ENCODE measurements at places on chromosomes 4 and X.

DNA sequence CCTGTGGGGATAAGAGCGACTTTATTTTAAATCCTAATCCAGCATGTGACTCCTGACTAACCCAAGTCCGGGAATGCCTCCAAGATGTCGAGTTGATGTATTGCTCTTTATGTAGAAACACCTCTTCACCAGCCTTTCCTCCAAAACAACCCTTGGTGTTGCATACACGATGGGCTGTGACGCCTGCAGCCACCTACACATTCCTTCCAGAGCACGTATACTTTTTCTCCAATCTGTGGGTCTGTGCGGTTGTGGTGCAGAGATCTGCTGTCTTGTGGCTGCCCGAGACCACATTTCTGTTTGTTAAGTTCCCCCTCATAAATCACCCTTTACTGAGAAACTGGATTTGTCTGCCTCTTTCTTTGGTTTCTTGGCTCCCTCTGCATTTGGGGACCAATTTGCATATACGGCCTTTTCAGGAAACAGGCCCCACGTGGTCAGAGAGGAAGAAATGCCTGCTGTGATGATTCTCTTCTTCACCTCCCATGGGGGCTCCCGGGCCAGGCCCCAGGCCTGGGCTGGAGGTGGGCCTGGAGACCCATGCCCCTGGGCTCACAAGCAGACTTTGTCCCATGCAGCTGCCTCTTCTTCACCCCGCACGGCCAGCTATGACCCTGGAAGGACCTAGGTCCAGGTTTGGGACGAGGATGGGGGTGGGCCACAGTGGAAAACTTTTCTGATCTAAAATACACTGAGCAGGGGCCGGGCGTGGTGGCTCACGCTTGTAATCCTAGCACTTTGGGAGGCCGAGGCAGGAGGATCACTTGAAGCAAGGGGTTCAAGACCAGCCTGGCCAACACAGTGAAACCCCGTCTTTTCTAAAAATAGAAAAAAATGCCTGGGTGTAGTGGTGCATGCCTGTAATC, 21.4 kb upstream of the AFAP1 start:
- peak; percentile 58 for DNase-seq

DNA sequence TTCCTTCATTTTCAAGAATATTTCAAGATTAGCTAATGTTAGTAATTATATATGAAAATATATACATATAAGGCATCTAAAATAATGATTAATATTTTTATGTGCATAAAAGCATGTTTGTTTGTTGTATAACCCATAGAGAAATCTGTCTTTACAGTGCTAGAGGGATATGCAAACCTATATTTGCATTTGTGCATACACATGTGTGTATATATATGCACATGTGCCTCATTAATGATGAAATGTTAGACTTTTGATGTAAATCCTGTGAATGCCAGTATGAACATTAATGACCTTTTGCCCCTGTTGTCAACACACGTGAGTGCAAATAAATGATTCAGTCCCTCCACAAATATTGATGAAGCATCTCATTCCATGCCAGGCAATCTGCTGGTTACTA, 197.9 kb downstream of the ARHGAP10 start:
- no peak for DNase-seq

- DNase-seq: no peak
Observed at GRCh38 chrX:45710081-45710801, 509.6 kb upstream of the DIPK2B start.

GRCh38 chr4:1154126-1154522, 18.3 kb downstream of the SPON2 start:
- no peak for DNase-seq

DNA sequence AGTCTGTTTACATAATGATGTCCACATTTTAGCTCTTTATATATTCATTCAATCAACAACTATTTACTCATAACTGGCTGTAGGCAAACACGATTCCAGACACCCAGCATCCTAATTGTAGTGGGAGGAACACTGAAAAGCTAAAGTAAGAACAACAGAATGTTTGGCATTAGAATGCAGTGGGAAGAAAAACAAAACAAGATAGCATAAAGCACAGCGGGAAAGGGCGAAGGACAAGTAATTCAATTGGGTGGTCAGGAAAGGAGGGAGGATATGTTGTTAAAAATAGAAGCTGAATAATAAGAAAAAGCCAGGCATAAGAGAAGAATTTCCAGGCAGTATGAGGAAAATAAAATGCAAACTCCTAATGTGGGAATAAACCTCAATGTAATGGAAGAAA, 189.5 kb upstream of the FAT4 start:
- no peak for DNase-seq

- no peak for DNase-seq
Observed at GRCh38 chr4:153241970-153242838, 38.0 kb downstream of the TRIM2 start.

DNA sequence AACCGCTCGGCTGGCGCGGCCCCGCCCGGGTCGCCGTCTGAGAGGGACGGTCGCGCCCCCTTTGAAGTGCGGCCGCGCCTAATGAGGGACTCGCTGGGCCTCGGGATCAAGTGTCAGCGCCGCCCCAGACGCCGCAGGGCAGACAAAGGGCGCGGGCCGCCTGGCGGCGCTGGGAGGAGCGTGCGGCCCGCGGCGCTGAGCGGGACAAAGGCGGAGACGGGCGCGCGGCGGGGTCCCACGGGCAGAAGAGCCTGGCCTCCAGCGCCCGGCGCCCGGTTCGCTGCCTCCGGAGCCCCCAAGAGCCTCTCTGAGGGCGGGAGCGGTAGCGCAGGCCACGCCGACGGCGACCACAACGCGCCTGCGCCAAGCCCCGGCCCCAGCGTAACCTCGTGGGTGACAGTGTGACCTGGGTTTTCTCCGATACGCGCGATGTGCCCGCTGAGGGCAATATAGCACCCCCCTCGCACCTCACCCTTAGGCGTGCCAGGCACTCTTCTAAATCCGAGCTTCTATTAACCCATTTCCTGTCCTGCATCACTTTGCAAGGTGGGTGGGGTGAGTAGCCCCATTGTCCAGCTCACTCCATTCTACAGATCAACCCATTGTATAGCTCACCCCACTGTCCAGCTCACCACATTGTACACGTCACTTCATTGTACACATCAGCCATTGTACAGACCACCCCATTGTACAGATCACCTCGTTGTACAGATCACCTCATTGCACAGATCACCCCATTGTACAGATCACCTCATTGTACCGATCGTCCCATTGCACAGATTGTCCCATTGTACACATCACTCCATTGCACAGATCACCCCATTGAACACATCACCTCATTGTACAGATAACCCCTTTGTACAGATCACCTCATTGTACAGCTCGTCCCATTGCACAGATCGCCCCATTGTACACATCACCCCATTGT, 33.7 kb upstream of the STX18 start:
- DNase-seq: peak; percentile 47

- no peak for DNase-seq
Observed at GRCh38 chr4:84837751-84838150, 128.7 kb downstream of the WDFY3 start.

Data from anterior cingulate cortex (tissue), 58 donors.